ENCODE measurements at places on chromosomes 7 and 10.
A peak's percentile ranks its signal among the peaks of the same experiment; 100 is the strongest.

GRCh38 chr10:48478980-48479811, 125.7 kb downstream of the ARHGAP22 start:
- DNase-seq = no peak

GRCh38 chr10:4352414-4352961, 473.5 kb upstream of the AKR1E2 start:
- DNase-seq = no peak

DNA sequence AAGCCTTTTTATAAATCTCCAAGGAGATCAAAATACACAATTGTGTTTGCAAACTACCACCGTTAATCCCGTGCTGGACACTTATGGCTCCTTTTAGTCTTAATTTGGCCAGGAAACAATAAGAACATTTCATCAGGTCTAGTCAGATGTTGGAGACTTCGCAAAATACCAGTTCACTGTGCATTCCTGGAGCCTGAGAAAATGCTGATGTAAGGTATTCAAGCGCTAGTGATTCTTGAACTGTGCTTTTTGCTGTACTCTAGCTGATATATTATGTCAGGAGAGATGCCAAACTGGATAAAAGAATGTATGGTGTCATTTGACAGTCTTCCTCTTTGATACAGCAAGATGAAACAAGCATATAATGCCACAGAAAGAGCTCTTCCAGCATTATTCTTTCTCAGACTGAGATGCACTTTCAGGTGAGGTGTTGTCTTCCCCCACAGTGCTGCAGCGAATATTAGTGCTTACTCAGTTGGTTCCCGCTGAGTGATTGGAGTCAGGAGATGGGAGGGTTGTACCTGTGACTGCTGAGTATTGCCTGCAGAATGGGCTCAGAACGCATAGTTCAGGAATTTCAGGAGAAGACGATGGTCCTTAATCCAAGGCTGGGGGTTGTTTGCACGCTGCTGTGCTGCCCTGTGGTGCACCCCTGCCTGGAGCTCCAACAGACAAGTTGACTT, 59.2 kb downstream of the OGDH start:
- DNase-seq = no peak

- no peak for DNase-seq
These were observed 198.1 kb downstream of the FZD1 start for GRCh38 chr7:91462316-91462715.

DNA sequence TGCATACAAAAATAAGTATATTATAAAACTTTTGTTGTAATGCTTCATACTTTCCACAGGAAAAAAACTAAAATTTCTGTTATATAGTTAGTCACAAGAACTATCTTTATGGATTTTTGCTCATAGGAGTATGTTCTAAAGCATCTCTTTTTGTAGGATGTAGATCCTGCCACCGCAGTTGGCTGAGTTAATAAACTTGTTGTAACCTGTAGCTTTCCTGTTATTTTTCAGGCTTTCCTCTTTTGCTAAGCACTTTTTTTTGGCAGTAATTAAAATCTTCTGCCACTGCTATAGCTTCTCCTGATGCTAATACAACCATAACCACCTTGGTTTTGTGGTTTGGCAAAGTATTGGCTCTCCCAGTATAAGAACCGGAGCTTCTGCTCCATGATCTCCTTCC, 60.3 kb downstream of the WNT2 start:
- DNase-seq = no peak

DNA sequence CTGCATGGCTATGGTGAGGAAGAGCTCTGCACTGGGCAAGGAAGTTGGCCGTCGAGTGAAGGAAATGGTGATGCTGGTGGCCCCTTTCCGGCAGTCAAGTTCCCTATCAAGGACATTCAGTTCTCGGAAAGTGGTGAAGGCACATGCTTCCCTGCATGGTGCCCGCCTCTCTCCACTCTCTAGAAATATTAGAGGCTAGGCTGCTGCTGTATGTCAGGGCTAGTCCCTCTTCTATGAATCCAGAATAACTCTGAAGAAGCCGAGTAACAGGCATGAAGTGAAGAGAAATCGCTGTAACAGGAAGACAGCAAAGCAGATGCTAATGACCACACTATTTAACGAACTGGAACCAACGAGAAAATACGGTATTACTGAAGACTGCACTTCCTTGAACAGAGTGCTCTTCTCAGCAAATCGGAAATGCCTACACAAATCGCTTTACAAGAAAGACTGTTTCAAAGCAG, 5.4 kb downstream of the IDI1 start:
- DNase-seq = no peak

DNA sequence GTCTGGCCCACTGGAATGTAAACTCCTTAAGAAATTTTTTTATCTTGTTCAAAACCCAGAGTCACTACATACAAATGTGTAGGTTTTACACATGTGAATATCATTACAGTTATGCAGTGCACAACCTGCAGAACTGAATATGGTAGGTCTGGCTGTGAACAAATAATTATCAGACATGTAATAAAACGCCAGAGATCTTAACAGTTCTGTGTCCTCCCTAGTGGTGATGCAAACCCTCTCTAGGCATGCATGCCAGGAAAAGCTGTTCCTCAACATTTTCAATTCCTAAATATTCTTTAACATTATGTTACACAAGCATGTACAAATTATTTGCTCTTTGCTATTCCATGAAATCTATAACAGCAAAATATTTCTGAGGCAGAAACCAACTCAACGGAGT, 124.6 kb downstream of the IMMP2L start:
- DNase-seq = no peak

DNA sequence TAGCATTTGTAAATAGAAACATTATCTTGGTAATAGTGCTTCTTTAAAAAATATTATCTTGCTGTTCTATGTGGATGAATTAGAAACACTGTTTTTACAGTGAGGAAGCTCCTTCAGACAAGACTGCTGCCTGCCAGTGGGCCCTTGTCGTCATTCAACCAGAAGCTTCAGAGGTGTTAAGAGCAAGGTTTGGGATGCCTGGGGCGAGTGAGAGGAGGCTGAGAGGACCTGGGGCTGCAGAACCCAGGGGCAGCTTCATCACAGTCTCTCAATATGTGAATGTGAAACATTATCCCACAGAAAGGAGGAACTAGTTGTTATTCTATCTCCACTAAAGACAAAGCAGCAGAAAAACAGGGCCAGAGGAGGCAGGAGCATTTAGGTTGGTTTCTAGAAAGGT, 8.1 kb downstream of the PLPP4 start:
- DNase-seq = no peak

DNA sequence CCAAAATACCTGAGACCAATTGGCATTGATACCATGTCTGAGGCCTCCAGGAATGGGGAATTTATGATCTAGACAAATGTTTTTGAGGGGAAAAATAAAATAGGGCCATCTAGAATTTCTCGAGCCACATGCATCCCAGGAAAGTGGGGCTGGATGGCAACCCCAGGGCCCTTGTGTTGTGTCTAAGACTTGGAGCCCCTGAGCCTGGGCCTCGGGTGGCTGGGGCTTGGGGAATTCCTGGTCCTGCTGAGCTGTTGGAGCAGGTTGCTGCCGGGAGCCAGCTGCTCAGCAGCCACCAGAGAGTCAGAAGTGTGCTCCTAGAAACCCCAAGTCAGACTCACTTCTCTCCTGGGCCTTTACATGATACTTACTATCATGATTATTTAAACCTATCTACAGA, 172.9 kb downstream of the WDR37 start:
- peak; percentile 60 for DNase-seq

DNA sequence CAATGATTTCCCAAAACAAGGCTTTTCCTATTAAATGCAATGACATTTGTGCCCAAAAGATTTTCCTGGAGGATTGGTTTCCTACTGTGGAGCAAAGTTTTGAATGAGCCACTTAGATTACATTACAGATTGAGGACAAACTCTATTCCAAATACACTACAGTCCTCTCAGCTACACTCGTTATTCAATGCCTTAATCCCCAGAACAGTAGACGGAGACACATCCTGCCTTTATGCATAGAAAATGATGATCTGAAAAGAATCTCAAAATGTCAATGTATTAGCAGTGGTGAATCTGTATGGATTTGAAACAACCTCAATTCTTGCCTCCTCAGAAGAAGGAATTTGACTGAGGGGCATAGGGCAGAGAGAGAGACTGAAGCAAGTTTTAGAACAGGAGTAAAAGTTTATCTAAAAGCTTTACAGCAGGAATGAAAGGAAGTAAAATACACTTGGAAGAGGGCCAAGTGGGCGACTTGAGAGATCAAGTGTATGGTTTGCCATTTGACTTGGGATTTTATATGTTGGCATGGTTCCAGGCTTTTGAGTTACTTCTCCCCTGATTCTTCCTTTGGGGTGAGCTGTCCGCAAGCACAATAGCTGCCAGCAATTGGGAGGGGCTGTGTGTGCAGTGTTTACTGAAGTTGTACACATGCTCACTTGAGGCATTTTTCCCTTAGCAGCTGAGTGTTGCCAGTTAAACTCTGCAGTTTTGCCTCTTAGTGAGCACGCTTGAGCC, 891.9 kb upstream of the MBL2 start:
- DNase-seq = no peak

- no peak for DNase-seq
These were observed 6.3 kb upstream of the SMKR1 start for GRCh38 chr7:129495987-129496386.

GRCh38 chr10:7457478-7458316, 46.9 kb upstream of the SFMBT2 start:
- DNase-seq = no peak

GRCh38 chr10:91104193-91105041, 116.0 kb upstream of the PCGF5 start:
- no peak for DNase-seq
